Activated CD4-positive, alpha-beta T cell treated with anti-CD3 and anti-CD28 coated beads, Interleukin-2, Interleukin-4, amounts not matched to agents 100 ng/mL and 50 ng/mL, durations not matched to agents 16 hours and 8 hours (primary cell): ENCODE measurements at places on chromosomes 1 and 21.

GRCh38 chr1:217133092-217133491, 409.9 kb upstream of the ESRRG start:
- no peak for DNase-seq

DNA sequence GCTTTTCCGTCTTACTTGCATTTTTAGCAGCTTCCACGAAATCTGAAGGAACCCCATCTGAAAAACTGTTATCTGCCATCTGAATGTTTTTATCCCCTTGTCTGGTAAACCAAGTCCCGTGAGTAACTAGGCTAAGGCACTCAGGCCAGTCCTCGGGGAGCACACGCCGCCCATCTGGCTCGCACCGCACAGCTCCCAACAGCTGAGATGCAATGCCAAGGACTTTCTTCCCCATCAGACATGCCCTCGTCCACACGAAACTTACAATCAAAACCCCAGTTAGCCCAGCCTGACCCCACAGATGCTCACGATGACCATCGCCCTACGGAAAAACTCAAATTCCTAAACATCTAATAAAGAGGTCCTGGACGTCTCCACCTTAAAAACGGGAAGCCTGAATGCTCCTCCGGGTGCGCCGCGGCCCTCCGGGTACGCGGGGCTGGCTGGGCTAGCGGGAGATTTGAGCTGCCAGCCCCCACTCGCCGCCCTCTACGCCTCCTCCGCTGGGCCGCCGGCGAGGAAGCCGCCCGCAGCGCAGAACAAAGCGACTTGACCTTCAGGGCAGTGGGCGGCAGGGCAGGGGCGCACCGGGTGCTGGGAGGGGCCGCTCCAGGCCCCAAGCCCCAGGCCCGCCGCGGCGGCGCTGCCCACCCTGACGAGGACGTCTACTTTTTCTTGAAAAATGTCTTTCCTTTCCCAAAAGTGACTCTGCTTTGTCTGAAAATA, 36.6 kb downstream of the CD58 start:
- DNase-seq: no peak

- no peak for DNase-seq
Measured at GRCh38 chr1:53685272-53686051, 53.5 kb downstream of the GLIS1 start.

DNA sequence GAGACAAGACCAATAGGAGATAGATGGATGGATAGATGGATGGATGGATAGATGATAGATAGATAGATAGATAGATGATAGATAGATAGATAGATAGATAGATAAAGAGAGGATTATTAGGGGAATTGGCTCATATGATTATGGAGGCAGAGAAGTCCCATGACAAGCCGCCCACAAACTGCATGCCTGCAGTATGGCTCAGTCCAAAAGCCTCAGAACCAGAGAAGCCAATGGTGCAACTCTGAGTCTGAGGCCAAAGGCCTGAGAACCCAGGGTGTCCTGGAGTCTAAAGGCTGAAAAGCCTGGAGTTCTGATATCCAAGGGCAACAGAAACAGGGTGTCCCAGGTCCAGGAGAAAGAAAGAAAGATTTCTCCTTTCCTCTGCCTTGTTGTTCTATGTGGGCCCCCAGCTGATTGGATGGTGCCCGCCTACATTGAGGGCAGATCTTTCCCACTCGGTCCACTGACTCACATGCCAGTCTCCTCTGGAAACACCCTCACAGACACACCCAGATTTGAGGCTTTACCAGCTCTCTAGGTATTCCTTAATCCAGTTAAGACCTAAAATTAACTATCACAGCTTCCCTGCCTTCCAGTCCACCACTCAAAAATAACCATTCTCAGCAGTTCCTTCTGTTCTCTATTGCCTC, 39.6 kb upstream of the IRF2BP2 start:
- no peak for DNase-seq

- no peak for DNase-seq
Measured at GRCh38 chr1:52192436-52192835, 50.5 kb downstream of the ZFYVE9 start.

DNA sequence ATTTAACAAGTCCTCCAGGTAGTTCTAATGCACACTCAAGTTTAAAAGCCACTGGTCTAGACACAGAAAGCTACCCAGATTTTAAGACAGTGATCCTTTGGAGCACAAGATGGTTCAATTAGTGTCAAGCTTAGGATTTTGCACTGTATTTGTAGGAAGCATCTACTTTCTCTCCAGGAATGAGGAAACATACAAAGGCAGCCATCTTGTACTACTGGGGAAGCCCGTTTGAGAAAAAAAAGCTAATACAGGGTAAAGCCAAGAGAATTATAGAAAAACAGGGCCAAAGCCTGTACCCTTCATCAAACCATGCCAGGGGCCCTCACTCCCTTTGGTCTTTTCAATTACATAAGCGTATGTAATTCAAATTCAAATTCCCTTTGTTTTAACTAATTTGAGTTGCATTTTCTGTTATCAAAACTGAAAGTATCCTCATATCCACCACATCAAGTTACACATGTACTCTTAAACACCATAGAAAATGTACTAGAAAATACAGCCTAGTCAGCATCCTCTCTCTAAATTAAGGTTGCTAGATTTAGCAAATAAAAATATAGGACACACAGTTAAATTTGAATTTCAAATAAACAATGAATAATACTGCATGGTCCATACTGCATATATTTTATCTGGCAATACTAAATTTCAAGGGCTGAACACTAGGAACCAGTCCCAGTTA, 17.4 kb downstream of the PIK3R3 start:
- no peak for DNase-seq

GRCh38 chr1:63892632-63893395, 119.0 kb downstream of the ROR1 start:
- peak; percentile 1 for DNase-seq

GRCh38 chr1:6775261-6776043, 9.8 kb upstream of the CAMTA1 start:
- DNase-seq: no peak

DNA sequence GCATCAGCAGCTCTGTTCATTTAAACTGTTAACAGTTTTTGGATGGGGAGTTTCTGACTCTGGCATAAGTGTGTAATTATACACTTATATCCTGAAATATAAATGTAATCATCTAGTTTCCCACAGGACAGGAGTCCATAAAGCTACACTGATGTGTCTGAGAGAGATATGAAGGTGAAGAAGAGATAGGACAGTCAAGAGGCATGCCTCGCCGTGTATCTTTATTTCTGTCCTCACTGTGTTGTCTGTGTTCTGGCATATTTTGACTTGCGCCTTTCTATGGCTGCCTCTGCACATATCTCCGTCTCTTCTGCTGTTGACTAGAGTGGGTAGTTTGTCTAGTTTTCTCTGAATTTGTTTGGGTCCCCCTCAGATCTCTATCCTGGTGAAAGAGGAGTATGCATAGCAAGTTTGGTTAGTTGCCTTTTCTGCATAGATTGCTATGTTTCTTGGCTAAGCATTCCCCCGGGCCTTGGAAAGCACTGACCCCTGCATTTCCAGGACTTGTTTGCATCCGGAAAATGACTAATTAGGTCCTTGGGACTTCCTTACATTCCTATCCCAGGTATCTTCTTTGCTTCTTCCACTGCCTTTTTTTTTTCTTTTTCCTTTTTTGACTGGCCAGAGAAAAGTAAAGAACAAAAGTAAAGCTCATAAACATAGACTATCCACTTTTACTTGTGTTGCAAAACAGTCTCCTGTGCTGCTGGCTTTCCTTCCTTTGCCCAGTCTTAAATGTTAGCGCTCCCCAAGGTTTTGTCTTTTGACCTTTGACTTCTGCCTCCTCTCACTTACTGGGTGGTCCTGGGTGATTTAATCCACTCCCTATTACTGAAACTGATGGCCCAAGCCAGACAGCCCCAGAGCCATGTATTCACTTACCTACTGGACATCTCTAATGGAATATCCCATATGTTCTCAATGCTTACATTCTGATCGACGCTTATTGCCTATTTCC, 27.6 kb upstream of the CNN3 start:
- no peak for DNase-seq

GRCh38 chr1:111364690-111365089, 62.8 kb downstream of the OVGP1 start:
- no peak for DNase-seq

DNA sequence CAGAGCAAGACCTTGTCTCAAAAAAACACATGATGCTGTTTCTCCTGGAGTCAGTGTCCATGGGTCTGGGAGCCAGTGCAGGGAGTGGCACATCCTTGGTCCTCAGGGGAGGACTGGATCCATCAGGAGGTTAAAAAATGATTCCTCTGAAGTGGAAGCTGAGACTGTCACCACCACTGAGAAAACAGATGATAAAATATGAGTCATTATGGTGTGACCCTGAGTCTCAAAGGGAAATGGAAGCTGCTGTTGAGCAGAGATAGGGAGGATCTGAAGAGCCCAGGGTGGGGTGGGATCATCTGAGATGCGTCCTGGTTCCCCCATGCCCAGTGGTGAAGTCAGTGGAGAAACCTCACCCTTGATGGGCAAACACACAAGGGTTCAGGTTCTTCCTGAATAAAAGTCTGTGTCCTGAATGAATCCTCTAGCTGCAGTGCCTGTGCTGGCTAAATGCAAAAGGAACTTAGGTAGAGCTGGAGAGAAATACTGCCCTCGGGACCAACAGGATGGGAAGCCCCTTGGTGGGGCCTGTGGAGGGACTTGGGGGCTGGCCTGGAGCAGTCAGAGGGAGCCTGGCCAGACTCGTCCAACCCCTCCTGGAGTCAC, 61.6 kb upstream of the TENT5B start:
- DNase-seq: no peak

GRCh38 chr1:112955773-112956543, at the start of gene SLC16A1:
SLC16A1 (minus strand) TSS chr1:112956196; CDS start chr1:112929308, 26,888 bp downstream.
- DNase-seq: peak; percentile 95

DNA sequence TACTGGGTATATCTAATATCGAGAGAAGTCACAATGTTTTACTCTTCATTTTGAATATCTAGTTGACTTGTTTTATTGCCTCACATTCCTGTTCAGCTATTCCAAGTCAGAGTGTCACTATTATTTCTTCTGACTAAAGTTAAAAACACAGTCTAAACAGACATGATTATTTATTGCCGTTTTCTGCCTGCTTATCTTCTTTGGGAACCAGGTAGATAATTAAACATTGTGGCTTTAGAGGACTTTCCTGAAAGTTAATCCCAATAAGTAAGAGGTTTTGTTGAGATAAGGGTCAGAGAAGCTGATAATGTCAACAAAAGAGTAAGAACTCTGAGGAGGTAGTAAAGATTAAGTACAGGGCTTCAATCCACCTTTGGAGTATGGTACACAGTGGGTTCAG, 53.8 kb downstream of the PCNX2 start:
- no peak for DNase-seq

- DNase-seq: no peak
Measured at GRCh38 chr21:33116676-33117075, 46.7 kb downstream of the OLIG1 start.

DNA sequence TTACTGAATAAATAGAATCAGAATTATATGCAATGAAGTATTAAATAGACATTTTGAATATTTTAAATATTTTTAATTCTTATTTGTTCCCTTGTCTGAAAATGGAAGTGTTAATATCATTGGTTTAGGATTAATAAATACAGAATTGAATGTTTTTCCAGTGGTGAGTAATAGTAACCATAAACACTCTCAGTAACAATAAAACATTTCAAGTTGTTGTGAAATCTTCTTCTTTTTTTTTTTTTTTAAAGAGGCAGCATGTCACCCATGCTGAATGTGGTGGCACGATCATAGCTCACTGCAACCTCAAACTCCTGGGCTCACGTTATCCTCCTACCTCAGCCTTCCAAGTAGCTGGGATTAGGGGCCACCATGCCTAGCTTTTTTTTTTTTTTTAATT, 86.2 kb upstream of the ZBTB18 start:
- no peak for DNase-seq

- no peak for DNase-seq
Measured at GRCh38 chr1:155507945-155508344, 54.7 kb downstream of the ASH1L start.

- DNase-seq: peak; percentile 28
Measured at GRCh38 chr1:202237052-202237451, 43.5 kb downstream of the LGR6 start.

GRCh38 chr1:240332672-240333071, 241.0 kb downstream of the FMN2 start:
- no peak for DNase-seq

- no peak for DNase-seq
Measured at GRCh38 chr1:96208428-96208827, 513.2 kb upstream of the PTBP2 start.

DNA sequence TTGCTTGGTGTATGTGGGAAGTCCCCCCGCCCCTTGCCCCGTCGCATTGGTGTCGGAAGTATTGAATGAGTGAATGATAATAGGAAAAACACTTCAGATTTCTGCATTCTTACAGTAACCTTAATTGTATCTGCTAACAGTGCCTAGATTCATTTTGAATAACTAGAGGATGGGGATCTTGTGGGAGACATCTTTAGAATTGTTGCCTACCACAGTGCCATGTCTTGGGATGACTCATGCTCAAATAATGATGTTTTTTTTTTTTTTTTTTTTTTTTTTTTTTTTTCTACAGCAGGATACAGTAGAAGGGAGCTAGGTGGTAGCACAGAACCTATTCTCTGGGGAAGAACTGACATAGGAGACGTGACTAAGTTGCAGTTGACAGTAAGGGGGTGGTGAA, 237.9 kb downstream of the USP25 start:
- DNase-seq: no peak

DNA sequence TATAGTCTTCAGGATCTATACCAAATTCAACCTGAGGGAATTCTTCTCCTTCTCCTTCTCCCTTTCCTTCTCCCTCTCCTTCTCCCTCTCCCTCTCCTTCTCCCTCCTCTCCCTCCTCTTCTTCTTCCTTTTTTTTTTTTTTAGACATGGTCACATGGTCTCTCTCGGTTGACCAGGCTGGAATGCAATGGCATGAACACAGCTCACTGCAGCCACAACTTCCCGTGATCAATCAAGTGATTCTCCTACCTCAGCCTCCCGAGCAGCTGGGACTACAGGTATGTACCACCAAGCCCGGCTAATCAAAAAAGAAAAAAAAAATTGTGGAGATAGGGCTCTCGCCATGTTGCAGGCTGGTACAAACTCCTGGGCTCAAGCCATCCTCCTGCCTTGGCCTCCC, 51.5 kb downstream of the DNAI4 start:
- no peak for DNase-seq

GRCh38 chr21:36354918-36355680, 30.1 kb upstream of the CHAF1B start:
- DNase-seq: no peak

- no peak for DNase-seq
Measured at GRCh38 chr1:180693564-180694244, 61.9 kb downstream of the XPR1 start.
